Activated CD4-positive, alpha-beta T cell treated with anti-CD3 and anti-CD28 coated beads, Interleukin-2, Interleukin-6, amounts not matched to agents 100 ng/mL and 50 ng/mL, durations not matched to agents 16 hours and 8 hours (primary cell): ENCODE measurements at places on chromosomes 5 and 9.

GRCh38 chr9:112555844-112556482 is 69.3 kb downstream of the KIAA1958 start:
- peak; percentile 4 for DNase-seq

DNA sequence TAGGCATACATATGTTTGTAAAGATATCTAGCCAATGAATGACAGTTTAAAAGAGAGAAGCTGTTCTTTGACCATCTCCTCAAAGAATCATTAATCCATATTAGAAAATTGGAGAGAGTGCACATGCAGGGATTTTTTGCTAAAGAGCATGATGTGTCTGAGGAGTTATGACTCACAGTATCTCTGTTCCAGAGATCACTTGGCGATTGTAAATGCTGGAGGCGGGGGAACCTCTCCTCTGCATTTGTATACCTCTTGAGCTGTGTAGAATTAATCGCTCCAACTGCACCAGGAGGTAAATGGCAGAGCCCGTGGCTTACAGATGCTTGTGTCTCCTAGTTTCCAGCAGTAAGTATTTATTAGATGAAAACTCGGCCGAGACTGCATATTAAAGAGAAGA is 3.6 kb upstream of the SPATA31D1 start:
- no peak for DNase-seq

DNA sequence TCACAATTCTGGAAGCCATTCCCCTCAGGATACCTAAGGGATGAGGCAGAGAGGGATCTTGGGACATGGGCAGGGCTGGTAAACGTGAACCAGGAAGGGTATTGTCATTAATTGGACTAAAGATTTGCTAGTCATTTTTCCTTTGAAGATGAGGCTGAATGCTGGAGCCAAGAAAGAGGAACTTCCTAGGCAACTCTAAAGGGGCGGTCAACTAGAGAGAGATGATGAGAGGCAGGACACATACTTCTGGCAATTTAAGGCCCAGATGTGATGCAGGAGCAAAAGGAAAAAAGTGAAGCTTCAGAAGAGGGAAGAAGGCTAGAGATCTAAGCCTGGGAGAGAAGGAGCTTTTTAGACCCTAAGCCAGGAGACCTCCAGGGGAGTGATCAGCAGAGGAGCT is 5.6 kb downstream of the GBA2 start:
- no peak for DNase-seq

DNA sequence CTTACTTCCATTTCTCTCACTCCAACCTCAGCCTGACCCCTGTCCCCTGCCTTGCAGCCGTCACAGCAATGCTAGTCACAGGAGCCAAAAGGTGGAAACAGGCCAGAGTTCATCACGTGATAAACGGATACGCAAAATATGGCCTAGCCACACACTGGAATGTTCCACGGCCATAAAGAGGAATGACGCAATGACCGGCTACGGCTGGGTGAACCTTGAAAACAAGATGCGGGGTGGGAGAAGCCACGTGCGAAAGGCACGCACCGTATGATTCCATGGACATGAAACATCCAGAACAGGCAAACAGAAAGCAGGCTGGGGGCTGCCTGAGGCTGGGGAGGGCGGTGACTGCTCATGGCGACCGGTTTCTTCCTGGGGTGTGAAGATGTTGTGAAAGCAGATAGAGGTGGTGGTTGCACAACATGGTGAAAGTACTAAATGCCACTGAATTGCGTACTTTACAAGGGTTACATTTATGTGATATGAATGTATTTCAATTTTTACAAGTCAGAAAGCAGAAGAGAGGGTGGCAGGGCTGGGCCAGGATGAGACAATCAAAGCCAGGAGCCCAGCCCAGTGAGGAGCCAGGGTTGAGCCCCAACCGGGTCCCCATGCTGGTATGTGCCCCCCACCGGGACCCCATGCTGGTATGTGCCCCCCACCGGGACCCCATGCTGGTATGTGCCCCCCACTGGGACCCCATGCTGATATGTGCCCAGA is 117.8 kb upstream of the SARDH start:
- DNase-seq: no peak

DNA sequence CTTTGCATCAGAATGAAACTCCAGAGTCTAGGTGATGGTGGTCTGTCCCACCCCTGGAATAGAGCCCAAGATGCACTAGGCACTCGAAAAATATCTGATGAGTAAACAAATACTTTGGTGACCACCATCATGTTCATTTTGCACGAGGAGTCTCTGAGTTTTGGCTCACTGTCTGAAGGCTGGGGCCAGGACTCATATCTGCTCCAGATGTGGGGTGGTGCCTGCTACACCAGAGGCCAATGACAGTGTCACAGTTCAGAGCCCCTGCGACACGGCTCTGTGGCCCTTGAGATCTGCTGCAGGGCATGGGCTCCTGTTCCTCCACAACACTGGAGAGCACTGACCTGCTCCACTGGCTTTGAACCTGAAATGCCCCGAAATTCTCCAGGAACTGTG is 164.6 kb downstream of the ROR2 start:
- DNase-seq: no peak

- DNase-seq: no peak
These were observed 674.6 kb upstream of the SEMA6A start for GRCh38 chr5:117249086-117249815.

DNA sequence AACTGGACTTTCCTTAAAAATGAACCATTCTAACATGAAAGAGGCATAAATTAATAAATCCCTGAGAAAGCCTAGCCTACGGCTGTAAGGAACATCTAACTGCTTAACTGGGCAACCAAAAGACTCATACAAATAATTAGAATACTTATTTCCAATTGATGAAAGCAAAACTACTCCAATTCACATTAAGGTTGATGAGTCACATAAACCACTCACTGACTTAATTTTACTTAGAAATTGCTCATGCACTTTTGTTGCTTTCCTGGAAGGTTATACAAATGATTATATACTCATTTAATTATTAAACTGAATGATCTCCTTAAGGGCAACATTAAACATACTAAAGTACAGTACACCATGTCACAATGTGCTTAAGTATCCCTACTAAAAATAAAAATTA is 101.9 kb downstream of the NFIB start:
- no peak for DNase-seq

GRCh38 chr9:130934702-130935647 is 4.1 kb downstream of the FIBCD1 start:
- no peak for DNase-seq

DNA sequence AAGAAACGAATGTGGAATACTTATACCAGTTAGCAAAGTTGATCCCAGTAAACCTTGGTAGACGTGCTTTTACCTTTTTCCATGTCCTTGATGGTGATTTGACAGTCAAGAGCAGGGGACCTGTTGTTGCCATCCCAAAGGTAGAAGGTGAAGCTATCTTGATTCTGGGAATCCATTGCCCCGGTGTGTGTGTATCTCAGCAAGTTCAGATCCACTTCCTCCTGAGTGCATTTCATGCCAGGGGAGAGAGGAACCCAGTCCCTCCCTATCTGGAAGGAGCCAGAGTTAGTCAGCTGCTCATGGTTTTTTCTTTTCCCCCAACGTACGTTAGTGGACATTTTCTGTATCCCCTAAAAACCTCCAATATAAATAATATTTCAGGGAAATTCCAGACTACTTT is 66.3 kb upstream of the CER1 start:
- DNase-seq: no peak
